ENCODE measurements at places on chromosomes 1 and 21. TPM values are rescaled to one million over a fixed set of nuclear protein-coding genes. Genes with fewer than 3 reads are reported as not detected.

The RAB42 gene
- total RNA-seq = 1.0 TPM

The CIART gene
- total RNA-seq = 2.7 TPM

The APCS gene
- total RNA-seq = not detected

The ADIPOR1 gene
- total RNA-seq = 70.5 TPM

The SLC45A3 gene
- total RNA-seq = 1.7 TPM

The EDN2 gene
- total RNA-seq = 0.78 TPM

The HSPA6 gene
- 8.1 TPM for total RNA-seq

The BRINP3 gene
- 0.21 TPM for total RNA-seq

All from tibial nerve (tissue), 4 donors.